Stimulated activated CD4-positive, alpha-beta T cell treated with anti-CD3 and anti-CD28 coated beads, Interleukin-15, amount 100 ng/mL, for 1 hour (primary cell): ENCODE measurements at places on chromosomes 2 and 18.

DNA sequence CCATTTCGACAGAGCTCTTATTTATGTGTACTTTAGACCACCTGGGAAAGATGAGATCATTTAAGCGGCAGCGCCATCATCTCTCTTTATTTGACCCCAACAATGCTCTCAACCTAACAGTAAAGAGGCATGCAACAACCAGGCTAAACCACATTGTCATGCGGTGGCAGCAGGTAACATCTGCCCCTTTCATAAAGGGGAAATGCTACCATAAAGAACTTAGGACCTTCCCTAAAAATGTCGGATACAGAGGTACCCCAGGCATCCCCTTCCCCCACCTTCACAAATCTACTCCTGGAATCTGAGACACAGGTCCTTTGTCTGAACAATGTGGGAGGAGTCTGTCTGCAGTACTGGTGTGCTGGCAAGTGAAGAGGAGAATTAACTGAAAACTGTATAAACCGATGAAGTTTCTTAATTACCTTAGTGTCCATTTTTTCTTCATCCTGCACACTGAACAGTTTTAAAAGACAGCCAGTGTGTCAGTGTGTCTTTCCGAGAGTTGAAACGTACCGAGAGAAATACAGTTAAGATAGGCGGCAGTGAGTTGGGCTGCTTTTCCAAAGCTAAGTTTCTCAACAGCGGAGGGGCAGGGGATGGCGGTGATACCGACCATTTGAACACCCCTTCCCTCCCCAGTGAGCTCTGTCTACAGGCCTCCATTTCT is 1.9 kb downstream of the MEX3C start:
- DNase-seq: no peak

DNA sequence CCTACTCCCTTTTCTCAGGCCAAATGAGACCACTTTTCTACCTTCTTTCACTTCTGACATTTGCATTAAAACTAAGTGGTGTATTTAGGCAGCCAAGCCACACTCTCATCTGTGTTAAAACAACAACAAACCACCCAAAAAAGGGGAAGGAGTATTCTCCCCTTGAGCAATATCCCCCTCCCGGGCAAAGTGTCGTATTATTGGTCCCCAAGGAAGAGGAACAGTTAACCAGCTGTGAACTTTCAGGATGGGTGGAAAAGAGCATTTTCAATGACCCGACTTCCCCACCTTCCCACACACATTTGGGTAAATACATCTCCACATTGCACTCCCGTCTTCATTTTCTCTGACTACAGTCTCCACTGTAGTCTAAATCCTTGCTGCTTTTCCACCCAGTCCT is 44.3 kb downstream of the FEZ2 start:
- no peak for DNase-seq

- DNase-seq: no peak
Measured at GRCh38 chr18:79610461-79611039, 69.1 kb upstream of the CTDP1 start.

DNA sequence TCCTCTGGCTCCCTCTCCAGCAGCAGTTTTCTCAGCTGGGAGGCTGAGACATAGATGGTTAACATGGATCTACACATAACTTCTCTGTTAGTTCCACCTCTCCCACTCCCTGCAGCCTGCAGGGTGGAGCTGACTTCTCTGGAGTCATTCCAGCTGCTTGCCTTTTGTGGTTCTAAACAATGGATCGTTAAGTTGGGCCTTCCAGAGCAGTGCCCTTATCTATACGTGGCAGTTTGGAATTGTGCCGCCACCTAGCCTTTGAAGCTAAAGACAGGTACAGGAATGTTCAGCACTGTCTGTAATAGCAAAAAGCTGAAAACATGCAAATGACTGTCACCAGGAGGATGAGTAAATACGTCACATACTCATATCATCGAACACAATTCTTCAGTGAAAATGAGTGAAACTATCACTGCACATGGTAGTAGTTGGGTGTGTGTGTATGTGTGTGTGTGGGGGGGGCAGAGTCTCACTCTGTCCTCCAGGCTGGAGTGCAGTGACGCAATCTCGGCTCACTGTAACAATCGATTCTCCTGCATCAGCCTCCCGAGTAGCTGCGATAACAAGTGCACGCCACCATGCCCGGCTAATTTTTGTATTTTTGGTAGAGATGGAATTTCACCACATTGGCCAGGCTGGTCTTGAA is 50.3 kb downstream of the SH2D6 start:
- no peak for DNase-seq

DNA sequence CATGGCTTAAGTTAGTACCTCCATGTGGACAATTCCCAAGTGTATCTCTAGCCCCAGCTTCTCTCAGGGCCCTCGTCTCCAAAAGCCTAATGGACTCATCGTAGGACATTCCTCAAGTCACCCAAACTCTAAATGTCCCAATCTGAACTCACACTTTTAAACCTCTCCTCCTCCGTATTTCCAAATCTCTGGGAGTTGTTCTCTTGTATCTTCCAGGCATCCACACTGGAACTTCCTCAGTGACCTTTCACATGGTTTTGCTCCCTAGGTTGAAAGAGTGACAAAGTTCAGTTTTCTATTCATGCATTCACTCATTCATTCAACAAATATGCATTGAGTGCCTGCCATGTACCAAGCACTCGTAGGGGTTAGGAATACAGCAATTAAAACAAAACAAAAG is 220.2 kb downstream of the ALPK2 start:
- no peak for DNase-seq

DNA sequence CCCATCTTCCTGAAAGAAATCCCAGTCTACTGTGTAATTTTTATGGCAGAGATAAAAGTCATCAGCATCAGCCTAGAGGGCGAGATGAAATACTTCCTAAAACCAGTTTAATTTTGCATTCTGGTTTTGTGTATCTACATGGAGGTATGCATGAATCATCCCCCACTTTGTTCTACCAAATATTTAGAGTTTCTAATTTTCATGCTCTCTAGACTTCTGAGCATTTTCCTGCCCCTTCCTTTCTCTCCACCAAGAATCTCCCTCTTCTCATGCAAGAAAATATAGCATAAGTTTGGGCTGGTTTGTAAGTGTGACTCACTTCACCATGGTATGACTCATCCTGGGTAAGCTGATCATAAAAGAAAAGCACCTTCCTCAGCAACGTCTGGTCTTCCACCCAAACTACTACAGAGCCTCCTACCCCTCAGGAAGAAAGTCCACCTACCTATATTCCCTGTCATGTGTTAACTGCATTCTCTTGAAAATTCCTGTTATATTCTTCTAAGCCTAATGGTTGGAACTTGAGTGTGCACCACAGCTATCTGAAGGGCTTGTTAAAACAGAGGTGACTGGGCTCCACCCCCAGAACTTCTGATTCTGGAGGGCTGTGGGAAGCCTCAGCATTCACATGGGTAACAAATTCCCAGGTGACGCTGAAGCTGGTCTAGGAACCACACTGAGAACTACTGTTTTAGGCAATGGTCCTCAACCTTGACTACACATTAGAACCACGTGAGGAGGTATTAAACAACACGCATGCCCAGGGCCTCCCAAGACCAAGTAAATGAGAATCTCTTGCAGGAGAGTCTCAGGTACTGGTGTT is 37.4 kb upstream of the RAPGEF4 start:
- DNase-seq: no peak

DNA sequence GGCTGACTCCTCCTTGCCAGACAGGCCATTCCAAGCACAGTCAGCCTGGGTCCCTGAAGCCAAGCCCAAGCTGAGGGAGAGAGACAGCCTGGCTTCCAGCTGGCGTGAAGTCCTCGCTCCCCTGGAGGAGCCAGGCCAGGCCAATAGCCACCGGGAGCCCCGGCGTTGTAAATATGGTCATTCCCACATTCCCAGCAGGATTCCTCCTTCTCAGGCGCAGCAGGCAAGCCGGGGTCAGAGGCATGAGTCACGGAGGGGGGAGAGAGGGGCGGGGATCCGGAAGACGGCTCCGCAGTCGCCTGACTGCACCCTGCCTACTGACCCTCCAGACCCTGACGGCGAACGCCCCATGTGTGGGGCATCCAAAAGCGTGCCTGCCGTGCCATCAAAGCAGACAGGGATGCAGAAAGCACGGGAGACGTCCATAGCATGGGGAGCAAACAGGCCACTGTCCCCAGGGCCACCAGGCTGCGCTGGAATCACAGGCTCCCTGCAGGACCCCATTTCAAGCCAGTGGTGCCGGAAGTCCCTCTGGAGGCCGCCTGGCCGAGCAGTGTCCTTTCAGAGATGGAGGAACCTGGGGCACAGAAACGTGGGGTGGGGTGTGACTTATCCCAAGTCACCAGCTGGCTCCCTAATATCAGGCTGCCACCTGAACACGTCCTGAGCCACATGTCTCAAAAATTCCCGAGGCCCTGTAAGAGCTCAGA is 48.2 kb downstream of the TWIST2 start:
- no peak for DNase-seq

- no peak for DNase-seq
Measured at GRCh38 chr2:16189029-16189835, 248.9 kb downstream of the MYCN start.

DNA sequence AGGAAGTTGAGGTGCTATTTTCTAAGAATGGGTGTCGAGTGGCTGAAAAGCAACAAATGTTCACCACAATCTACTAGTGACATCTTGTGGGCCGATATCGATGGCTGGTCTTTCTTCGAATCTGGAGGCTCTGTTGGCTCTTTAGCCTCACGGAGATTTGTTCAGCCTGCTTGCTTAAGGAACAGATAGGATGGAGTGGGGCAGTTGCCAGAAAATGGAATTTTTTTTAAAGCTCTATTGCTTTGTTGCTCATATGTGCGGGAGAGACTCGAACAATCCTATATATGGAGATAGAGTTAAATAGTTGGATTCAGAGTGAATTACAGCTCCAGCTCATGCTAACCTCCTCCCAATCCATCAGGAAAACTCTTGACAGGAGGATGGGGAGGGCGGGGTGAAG is 70.9 kb upstream of the LYPD6B start:
- DNase-seq: no peak

DNA sequence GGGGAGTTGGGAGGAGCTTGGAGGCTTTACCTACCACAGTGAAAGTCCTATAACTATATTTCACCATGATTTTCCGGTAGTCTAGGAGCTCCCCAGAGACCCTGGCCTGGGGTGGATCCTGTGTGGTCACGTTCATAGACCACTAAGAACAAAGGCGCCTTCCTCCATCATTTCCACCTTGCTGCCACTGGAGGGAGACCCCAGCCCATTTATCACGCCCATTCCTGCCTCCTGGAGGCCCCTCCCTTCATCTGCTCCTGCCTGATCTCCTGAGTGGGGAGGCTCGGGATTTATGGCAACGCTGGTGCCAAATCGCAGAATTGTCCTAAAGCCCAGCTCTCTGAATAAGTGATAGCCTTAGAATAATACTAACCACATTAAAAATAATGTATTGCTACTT is 507.6 kb upstream of the SPHKAP start:
- DNase-seq: no peak

- no peak for DNase-seq
Measured at GRCh38 chr2:237315170-237315828, 98.7 kb downstream of the COL6A3 start.
